NCI-H2081 (cell line): ENCODE measurements at places on chromosomes 4 and X.

DNA sequence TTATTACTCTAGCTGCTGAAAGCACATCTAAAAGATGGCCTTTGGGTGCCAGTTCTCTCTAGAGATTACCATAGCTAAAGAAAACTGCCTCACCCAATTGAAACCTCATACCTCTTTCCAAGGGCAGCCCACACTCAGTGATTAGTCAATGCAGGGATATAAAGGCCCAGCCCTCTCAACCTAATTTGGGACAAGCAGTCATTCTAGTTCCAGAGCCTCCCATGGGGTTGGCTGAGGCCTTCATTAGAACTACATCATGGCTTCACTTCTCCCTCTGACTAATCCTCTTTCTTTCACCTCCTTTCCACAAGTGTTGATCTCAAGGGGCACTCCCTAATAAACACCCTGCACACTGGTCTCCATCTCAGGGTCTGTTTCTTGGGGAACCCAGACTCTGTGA is 38.5 kb upstream of the C1GALT1C1 start:
- no peak for DNase-seq

GRCh38 chrX:109857584-109858228 is 124.6 kb upstream of the ACSL4 start:
- no peak for DNase-seq

DNA sequence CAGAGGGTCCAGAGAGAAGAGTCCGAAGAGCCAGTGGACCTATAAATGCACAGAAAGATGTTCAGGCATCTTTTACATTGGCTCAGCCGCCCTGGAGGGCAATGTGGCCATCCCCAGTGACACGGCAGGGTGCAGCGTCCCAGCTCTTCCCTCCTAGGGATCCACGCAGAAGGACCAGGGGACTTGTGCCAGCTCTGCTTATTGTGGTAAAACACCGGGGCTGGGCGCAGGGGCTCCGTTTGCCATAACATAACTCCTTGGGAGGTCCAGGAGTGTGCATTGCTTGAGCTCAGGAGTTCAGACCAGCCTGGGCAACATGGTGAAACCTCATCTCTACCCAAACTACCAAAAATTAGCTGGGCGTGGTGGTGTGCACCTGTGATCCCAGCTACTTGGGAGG is 70.2 kb downstream of the CPZ start:
- DNase-seq, result no peak

DNA sequence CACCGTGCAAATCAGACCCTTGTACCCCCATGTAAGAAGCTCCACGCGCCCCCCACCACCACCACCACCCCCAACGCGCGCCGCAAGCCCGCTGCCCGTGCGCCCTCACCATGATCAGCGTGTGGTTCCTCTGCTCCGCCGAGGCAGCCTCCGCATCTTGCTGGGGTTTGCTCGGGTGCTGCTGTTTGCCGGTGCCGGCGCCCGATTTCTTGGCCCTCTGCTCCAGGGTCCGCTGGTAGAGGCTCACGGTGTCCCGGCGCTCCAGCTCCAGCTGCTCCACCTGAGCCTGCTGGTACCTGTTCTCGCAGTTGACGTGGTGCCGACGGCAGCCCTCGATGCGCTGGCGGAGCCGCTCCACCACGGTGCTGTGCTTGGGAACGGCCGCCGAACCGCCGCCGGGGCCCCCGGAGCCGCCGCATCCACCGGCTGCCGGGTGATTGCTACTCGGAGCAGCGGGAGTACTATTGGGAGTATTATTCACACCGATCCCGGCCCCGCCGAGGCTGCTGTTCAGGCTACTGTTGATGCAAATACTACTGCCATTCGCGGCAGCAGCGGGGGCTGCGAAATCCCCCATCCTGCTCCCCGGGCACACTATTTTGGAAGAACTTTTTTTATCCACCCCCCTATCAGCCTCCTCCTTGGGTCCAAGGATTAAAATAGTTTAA is 1.1 kb downstream of the MAML3 start:
- peak; percentile 25 for DNase-seq

- DNase-seq, result no peak
Measured at GRCh38 chr4:97453186-97453585, 690.1 kb downstream of the STPG2 start.

GRCh38 chr4:105148356-105148755 is 1.7 kb downstream of the TET2 start:
- no peak for DNase-seq

- DNase-seq, result no peak
Measured at GRCh38 chr4:30182786-30183185, 537.4 kb upstream of the PCDH7 start.

DNA sequence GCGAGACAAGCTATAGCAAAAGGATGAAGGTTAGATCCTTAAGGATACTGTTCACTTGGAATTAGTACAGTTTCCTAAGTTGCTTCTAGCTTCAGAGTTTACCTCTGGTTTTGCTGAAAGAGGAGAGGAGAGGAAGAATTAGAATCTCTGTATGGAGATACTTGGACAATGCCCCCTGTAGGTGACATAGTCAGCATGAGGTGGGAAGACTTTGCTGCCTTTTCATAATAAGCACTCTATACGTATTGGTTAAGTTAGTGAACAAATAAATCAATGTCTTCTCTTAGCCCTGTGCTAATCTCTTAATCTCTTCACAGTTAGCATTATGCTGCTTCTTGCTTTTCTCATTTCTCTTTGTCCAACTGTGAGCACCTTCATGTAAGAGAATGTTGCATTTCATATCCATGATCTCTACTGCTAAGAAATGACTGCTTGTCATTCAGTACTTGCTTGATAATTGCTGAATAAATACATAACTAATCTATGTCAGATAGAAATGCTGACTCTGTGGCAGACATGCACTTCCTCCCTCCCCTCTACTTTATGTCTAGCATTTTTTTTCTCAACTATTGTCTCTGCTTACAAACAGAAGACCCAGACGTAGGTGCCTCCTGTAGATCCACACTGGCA is 527.2 kb downstream of the GBA3 start:
- DNase-seq, result no peak

DNA sequence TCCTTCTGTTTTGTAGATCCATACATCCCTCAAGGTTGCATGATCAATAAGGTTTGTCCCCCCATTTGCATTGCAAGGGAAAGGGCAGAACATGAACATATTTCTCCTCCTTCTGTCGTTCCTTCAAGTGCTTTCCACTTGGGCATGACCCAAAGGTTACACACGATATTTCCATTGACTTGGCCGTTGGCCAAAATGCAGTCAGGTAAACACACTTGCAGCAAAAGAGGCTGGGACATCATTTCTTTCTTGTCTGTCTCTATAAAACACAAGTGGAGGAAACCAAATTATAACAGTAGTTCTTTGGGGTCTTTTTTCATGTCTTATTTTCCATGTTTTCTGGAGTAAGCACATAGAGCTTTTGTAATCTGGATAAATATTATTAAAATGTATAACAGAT is 156.1 kb downstream of the FRAS1 start:
- DNase-seq, result no peak

- no peak for DNase-seq
Measured at GRCh38 chr4:108227923-108228322, 59.2 kb upstream of the LEF1 start.

GRCh38 chrX:118464501-118464900 is 31.1 kb upstream of the DOCK11 start:
- no peak for DNase-seq

GRCh38 chr4:152258391-152258790 is 277.5 kb downstream of the FBXW7 start:
- DNase-seq, result no peak

GRCh38 chr4:172808196-172808595 is 360.4 kb upstream of the GALNT7 start:
- no peak for DNase-seq

GRCh38 chrX:132712350-132712749 is 223.5 kb upstream of the MBNL3 start:
- no peak for DNase-seq

DNA sequence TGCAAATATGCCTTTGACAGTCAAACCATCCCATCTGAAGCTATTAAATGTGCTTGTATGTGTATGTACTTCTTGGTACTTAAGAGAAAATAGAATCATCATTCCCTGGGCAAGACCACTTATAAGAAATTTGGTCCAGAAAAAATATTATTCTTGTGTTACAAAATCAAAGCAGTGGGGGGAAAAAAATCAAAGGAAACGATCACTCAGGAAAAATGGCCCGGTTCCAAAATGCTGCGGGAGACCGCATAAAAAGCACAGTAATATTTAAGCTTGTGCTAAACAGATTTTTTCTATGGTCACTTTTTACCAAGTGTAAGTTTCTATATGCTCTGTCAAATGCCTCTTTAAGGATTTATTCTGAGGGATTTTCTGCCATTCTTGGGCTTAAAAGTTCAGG is 36.1 kb downstream of the RAI2 start:
- DNase-seq, result no peak

DNA sequence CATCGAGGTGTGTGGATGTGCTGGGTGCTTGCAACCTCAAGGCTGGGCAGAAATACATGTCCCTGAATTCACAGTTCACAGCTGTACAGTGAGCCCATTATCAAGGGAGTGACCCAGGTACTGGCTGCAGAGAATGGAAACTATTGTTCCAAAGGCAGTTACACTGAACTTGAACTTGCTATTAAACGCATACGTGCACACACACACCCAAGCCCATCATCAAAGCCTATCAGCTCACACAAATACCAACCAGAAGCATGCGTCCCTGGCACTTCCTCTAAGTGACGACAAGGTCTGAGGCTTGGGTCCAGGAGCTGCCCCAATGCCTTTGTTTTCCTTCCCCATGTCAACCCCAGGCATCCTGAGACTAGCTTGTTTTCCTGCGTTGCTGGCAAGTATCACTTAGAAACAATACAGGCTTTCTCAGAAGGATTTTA is 88.6 kb downstream of the IRF2 start:
- no peak for DNase-seq

- peak; percentile 15 for DNase-seq
Measured at GRCh38 chr4:3368841-3369760, 72.7 kb upstream of the HGFAC start.

DNA sequence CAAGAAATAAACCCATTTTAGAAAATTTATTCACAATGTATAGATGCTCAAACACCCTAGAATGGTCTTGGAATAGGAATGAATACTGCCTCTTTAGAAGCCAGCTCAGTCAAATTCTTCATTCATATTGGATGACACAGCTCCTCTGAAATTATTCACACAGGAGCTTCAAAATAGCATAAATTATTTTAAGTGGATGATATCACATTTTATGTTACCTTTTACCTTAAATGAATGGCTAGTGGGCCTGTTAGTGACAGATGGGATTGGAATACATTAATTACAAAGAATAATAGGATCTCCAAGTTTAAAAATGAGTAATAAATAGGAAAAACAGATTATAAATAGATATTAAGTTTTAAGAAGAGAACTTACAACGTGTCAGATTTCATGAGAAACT is 184.4 kb downstream of the GABRB1 start:
- DNase-seq, result no peak

- no peak for DNase-seq
Measured at GRCh38 chr4:39330353-39330752, 35.8 kb downstream of the RFC1 start.

GRCh38 chrX:136142592-136142991 is 4.7 kb upstream of the FHL1 start:
- no peak for DNase-seq

DNA sequence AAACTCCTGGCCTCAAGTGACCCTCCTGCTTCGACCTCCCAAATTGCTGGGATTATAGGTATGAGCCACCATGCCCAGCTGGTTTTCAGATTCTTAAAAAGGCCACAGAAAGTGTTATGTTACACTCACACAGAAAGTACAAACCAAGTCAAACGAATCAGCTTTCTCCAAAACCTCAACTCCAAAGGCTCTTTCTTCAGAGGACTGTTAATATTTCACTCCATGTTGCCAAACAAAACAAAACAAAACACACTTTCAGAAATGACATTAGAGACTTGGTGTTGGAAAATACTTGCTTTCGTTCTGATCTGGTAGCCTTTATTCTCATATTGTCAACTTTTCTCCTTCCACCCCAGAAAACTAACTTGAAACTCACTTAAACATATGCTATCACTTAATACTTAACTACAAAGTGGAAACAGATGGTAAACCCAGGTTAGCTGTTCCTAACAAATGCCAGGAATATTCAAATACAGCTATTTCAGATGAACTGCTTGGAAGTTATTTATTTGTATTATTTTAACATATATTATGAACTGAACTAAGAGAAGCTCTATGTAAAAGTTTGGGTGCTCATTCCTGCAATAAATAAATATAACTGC is 34.7 kb downstream of the RLIM start:
- DNase-seq, result no peak

DNA sequence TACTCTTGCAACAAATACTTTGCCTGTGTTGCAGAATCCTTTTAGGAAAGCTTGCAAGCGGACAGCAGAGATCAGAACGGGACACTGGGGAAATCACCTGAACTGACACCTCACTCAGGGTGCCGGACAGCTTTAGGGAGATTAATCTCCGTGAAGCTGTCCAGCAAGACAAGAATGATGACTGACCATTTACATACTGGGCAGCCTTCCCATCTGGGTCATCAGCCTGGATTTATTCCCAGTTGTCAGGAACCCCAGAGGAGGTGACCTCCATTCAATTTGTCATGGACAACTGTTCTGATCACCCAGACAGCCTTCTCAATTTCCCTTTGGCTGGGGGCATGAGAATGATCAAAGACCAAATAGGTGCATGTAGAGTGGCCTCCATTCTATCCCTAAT is 93.0 kb upstream of the EGFL6 start:
- DNase-seq, result no peak

- no peak for DNase-seq
Measured at GRCh38 chr4:162229670-162230069, 65.9 kb upstream of the FSTL5 start.

- DNase-seq, result no peak
Measured at GRCh38 chrX:6904156-6904555, 243.4 kb upstream of the STS start.

GRCh38 chrX:69152417-69152841 is 12.8 kb downstream of the PJA1 start:
- DNase-seq, result no peak

GRCh38 chrX:1610166-1610565 is 4.7 kb upstream of the ASMT start:
- no peak for DNase-seq

GRCh38 chr4:169092889-169093522 is 83.0 kb upstream of the CBR4 start:
- DNase-seq, result no peak

GRCh38 chr4:128350449-128351045 is 62.9 kb upstream of the PGRMC2 start:
- DNase-seq, result no peak

- DNase-seq, result no peak
Measured at GRCh38 chr4:104967034-104967401, 179.7 kb upstream of the TET2 start.

- no peak for DNase-seq
Measured at GRCh38 chr4:184636144-184636543, 13.1 kb downstream of the CASP3 start.

GRCh38 chr4:22301253-22301652 is 214.6 kb downstream of the ADGRA3 start:
- DNase-seq, result no peak

DNA sequence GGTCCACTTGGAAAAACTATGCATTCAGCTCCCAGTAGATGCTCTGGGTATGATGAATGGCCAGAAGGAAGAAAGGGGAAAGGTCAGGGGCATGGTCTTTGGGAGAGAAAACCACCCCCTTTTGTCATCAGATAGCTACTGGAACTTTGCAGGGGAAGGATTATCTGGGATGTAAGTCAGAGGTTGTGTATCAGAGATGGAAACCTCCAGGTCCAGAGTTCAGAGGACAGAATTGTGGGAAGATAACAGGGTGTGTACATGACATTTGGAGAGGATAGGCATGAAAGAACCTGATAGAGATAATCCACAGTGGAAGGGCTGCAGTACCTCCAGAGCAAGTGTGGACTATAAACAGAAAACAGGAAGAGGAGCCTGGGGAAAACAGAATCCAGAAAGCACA is 262.7 kb downstream of the SPRY1 start:
- DNase-seq, result no peak

GRCh38 chrX:118780509-118780908 is 43.1 kb upstream of the ZCCHC12 start:
- no peak for DNase-seq
